ENCODE measurements at places on chromosomes 12 and 14.

GRCh38 chr12:68391937-68392336 is 59.8 kb upstream of the MDM1 start:
- DNase-seq, result no peak

DNA sequence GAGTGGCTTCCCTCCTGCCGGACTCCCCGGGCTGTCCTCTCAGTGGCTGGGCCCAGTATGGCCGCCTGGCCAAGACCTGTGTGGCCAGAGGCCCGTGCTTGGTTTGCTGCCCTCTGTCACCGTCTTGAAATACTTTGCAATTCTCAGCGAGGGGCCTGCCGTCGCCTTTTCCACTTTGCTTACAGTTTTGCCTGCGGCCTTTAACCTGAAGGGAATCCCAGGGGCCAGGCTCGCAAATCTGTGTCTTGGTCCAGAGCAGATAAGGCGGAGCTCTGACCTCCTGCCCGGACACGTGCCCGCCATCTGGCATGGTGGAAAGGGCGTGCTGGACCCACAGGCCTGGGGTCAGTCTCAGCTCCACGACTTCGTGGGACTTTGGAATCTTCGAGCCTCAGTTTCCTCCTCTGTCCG is 10.9 kb upstream of the AMN start:
- no peak for DNase-seq

GRCh38 chr12:112419297-112420133 is 768 bp downstream of the PTPN11 start:
- DNase-seq, result peak; percentile 82

- no peak for DNase-seq
Measured at GRCh38 chr14:35349496-35350365, 54.8 kb downstream of the NFKBIA start.

DNA sequence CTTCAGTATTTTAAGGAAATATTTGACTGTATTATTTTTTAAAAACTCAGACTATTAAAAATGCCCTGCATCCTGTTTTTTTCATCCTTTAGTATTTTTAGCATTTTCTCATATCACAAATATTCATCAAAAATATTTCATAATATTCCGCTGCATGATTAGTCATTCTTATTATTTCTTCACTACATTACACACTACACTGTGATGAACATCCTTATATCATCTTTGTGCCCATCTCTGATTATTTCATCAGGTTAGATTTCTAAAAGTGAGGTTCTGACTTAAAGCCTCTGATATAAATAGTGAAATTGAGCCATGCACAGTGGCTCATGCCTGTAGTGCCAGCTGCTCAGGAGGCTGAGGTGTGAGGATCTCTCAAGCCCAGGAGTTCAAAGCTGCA is 8.1 kb downstream of the COCH start:
- no peak for DNase-seq

DNA sequence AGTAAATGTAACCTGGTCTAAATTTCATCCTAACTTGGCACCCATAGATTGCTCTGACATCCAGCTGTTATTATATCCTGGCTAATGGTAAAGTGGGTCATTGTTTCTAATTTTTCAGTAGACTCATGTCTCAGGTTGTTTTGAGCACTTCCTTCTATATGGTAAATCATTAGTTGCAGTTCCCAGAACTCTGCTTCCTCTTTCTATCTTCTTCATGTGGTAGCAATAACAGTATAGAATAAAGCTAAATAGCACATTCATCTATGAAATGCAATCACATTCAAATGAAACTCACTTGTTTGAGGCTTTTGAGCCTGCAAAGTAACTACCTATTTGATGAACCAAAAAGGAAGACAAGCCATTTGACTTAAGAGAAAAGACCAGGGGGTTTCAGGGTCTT is 65.1 kb upstream of the GZMB start:
- no peak for DNase-seq

DNA sequence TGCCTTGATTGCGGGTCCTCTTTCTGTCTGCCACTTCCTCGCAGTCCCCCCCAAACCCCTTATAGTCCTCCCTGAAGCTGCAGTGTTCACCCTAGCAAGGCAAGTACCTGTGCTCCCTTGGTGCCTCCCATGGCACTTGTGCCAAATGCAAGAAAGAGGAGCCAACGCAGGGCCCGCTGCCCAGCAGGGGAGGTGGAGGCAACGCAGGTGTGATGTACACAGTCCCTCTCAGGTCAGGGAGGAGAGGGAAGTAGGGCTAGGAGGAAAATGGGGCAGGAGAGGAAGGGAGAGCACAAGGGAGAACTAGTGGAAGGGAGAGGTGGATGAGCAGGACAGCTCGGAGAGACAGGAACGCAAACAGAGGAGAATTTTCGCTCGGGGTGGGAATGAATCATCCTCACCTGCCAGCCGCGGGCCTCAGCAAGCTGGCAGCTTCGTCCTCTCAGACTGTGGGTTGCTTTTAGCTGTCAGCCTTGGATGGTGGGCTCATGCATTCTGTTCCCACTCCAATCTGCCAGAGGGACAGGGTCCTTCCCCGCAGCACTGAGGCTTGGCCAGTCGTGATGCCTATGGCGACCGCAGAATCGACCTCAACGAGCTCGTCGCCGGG is 357.0 kb downstream of the CACNA1C start:
- DNase-seq, result no peak

GRCh38 chr12:56031987-56032386 is 9.7 kb upstream of the RPS26 start:
- no peak for DNase-seq

DNA sequence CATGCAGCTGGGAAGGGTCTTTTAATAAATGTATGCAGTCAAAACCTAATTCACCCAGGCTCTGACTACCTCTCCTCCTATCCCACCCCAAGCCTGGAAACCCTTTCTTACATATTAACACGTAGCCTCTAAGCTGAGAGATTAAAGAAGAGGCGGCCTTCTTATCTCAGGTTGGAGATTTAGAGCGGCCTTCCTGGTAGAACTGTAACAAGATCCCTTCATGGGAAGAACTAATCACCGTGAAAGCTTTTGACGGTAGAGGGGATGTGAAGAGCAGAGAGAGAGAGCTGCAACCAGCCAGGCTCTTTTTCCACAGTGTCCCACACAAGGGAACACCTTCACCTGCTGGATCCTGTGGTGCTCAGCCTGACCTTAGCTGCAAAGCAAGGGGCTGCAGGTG is 367.4 kb downstream of the MED13L start:
- DNase-seq, result no peak

- peak; percentile 71 for DNase-seq
Measured at GRCh38 chr14:23056956-23057756, at the start of gene CDH24. CDH24 (minus strand) TSS chr14:23057520; CDS start chr14:23055733, 1,787 bp downstream.

- DNase-seq, result no peak
Measured at GRCh38 chr12:93782853-93783252, 105.7 kb downstream of the CRADD start.

GRCh38 chr12:62375603-62376002 is 91.0 kb upstream of the MON2 start:
- no peak for DNase-seq

- no peak for DNase-seq
Measured at GRCh38 chr14:58641509-58641908, 3.7 kb downstream of the DACT1 start.

DNA sequence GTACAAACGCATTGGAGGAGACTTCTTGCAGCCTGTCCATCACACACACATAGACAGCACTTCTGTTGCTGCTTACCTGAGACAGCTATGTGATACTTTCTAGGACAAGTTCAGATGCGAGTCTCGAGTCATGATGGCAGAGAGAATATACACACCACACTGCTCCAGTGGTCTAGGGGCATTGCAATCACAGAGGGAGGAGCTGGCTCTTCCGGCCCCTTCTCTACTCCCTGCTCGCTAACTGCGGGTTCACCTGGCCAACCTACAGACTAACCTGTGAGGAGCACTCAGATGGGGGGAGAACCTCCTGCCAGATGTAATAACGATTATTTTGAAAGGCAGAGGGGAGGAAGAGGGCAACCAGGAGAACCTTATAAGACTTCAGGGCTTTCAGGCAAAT is 30.7 kb downstream of the EMP1 start:
- no peak for DNase-seq

- DNase-seq, result no peak
Measured at GRCh38 chr14:96202441-96203094, 2.1 kb upstream of the BDKRB2 start.

DNA sequence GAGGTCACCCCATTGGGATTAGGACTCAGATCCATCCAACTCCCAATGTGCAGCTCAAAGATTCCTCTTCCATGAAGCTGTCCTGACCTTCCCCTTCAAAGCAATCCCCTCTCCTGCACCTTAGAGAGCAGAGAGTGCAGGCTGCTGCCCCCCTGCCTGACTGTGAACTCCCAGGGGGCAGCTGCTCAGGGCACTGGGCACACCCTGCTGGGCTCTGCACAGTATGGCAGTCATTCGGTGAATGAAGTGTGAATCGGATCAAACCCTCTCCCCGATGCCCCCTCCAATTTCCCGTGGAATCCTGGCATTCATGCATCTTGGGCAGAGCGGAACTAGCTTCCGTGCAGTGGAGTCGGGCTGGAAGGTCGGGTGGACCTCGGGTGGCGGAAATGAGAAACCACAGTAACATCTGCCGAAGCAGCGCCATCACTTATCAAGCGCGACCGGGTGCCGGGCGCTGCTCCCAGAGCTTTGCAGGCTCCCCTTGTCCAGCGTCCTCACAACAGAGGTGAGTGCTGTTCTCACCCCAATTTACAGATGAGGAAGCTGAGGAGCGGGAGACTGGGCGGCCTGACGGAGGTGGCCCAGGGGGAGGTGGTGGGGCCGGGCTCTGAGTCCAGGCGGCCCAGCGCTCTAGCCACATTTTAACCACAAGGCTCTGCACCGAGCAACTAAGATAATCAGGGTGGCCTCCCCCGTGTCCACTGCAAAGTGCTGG is 14.7 kb downstream of the GALNT9 start:
- no peak for DNase-seq

DNA sequence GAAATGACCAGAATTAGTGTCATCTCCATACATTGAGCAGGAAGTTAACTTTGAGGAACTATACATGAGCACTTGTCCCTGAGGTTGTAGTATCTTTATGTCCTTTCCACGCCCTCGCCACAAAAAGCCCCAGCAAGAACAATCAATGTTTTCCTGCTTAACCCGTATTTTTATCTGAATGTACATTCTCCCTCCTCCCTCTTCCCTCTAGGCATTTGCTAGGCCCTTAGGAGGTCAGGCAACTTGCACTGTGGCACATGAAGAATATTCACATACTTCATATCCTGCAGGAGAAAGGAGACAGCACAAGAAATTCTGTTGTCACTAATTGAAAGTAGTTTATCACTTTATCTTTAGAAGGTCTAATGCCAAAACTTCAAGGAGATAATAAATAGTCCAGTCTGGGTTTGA is 18.1 kb upstream of the DUSP6 start:
- DNase-seq, result no peak

DNA sequence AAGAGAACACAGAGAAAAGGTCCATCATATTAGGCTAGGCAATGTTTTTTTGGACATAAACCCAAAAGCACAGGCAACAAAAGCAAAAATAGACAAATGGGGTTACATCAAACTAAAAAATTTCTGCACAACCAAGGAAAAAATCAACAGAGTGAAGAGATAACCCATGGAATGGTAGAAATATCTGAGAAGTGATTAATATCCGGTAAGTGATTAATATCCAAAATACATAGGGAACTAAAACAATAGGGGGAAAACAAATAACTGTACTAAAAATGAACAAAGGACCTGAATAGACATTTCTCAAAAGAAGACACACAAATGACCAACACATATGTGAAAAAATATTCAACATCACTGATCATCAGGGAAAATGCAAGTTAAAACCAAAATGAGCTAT is 4.3 kb downstream of the STYK1 start:
- no peak for DNase-seq

DNA sequence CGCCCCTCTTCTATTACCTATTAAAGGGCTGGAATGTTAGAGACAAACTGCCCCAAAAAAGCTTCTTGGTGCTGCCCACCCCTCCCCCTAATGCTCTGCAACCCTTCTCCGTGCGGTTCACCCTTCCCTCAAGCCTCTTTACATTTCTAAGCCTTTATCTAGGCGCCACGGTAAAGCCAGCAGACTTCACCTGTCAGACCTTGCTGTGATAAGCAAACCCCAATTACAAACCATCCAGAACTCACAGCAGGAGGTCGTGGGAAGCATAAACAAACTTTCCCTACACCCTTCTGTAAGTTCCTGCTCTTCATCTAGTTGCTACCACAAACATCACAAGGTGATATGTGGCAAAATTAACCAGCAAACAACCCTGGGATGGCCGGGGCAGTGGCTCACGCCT is 56.8 kb downstream of the MOK start:
- no peak for DNase-seq

DNA sequence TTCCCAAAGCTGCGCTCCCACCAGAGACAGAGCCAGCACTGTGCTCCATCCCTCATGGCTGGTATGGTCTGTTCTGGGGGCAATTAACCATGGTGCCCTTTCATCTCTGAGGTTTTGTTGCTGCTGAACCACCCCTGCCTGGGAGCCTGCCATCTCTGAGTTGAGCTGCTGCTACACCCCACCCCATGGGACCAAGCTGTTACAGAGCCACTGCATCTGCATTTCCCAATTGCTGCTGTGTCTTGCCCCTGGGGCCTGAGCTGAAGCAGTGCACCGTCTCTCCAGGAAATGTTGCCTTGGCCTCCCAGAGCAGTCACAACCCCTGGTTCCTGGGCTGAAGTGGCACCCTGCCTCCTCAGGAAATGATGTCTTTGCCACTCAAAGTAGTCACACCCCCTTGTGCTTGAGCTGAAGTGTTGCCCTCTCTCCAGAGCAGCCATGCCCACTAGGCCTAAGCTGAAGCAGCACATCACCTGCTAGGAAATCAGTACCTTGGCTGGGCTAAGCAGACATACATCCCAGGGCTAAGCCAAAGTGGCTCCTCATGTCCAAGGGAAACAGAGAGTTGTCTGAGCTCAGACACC is 140.3 kb downstream of the RERGL start:
- no peak for DNase-seq

- peak; percentile 66 for DNase-seq
Measured at GRCh38 chr12:104049278-104049902, 597 bp downstream of the GLT8D2 start.

- DNase-seq, result no peak
Measured at GRCh38 chr12:60231976-60232907, 636.4 kb downstream of the SLC16A7 start.

DNA sequence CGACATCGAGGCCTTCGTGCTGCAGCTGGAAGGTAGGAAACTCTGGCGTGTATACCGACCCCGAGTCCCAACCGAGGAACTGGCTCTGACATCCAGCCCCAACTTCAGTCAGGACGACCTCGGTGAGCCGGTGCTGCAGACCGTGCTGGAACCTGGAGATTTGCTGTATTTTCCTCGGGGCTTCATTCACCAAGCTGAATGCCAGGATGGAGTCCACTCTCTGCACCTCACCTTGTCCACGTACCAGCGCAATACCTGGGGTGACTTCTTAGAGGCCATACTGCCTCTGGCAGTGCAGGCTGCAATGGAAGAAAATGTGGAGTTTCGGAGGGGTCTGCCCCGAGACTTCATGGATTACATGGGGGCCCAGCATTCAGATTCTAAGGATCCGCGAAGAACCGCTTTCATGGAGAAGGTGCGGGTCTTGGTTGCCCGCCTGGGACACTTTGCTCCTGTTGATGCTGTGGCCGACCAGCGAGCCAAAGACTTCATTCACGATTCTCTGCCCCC is 1.4 kb downstream of the RIOX1 start:
- DNase-seq, result no peak

All from fibroblast of skin of scalp (primary cell).